ENCODE measurements at places on chromosomes 6 and 20.

DNA sequence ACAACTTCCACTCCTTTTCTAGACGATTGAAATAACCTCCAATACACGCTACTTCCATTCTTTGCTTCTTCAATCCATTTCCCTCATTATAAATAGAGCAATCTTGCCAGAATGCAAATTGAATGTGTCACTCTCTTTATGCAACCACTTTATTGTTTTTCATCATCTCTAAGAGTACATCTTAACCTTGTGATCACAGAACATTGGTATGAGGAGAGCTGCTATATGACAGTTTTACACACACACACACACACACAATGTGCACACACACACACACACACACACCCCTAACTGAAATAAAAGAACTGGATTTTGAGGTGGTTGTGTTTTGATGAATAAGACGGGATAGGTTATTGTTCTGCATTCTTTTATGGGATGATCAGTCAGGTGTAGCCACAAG lies 187.0 kb downstream of the HDGFL1 start:
- DNase-seq, result no peak

- no peak for DNase-seq
Observed at GRCh38 chr6:30684386-30685156, 1.9 kb downstream of the PPP1R18 start.

DNA sequence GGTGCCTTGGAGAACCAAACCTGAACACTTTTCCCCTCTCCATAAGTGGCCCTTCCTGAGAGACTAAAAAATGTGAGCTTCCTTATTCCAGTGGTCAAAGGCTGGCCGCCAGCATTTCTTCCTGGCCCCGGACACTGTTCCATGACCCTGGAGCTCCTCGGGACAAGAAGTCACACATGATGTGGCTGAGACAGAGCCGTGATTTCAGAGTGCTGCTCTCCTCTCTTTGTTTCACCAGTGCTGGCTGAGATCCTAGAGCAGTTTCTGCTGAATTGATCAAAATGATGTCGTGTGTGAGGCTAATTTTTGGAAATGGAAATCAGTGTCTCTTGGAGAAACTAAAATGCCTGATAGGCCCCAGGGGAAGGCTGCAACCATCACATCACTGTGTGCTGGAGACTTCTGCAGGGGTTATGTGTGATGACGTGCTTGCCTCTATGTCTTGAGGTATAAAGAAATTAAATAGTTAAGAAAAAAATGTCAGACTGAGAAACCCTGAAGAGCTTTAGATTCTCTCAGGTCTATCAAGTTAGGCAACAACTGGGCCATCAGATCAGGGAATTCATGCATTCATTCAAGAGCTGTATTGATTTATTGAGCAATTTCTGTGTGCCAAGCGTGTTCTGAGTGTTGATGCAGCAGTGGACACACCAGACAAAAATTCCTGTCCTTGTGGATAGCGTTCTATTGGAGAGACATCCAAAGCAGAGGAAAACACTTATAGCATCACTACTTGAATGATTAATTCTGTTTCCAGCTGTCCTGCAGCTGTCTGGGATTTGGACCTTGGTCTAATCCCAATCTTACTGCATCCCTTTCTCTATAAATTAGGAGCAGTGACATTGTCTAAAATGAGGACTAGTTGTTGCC lies 72.7 kb upstream of the CCN6 start:
- no peak for DNase-seq

GRCh38 chr6:164086076-164086887 lies 671.8 kb downstream of the QKI start:
- no peak for DNase-seq

DNA sequence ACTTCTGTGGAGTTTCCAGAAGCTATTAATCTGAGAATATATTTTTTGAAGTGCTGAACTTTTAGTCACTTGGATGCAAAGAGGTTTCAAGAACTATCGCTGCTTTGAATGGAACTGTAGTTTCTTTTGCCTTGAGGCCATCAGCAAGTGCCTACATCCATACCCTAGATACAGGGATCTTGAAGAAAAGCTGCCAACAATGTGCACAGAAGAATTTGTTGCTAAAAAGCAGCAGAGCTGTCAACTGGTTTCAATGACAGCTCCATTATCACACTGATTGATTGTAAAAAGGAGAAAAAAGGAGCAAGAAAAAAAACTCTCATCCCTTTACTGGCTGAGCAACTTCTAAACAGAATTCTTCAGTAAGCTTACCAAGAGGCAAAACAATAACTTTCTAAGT lies 251.0 kb upstream of the NRSN1 start:
- no peak for DNase-seq

DNA sequence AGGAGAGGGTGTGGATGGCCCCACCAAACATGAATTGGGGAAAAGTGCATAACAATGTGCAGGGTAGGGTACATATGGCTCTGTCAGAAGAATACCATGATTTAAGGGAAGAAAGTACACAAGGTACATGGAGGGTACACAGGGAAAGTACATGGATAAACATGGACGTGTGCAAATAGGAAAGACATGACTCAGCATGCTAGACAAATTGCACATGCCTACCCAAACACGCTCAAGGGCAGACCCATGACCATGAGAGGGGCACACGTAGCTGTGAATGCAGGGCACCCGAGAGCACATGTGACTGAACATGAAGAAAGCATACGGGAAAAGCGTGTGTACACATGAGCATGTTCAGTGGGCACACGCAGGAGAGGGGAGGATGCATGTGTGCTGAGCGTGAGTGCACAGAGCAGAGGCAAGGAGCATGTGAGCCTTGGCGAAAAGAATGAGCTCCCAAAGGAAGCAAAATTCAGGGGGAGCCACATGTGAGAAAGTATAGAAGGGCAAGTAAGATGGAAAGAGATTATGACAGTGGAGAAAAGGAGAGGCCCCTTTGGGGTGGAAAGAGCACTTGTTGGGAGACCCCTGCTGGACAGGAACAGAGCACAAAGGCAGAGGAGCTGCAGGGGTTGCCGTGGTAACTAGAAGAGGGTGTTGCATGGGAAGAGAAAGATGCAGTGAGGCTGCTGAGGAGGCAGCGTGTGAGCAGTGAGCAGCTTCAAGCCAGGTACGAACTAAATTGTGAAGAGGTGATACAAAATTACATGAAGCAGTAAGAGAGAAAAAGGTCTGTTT lies 17.8 kb downstream of the OR2H2 start:
- no peak for DNase-seq

- no peak for DNase-seq
Observed at GRCh38 chr20:11140359-11140758, 466.6 kb upstream of the JAG1 start.

- peak; percentile 69 for DNase-seq
Observed at GRCh38 chr20:56554869-56555268, 21.8 kb downstream of the FAM209B start.

DNA sequence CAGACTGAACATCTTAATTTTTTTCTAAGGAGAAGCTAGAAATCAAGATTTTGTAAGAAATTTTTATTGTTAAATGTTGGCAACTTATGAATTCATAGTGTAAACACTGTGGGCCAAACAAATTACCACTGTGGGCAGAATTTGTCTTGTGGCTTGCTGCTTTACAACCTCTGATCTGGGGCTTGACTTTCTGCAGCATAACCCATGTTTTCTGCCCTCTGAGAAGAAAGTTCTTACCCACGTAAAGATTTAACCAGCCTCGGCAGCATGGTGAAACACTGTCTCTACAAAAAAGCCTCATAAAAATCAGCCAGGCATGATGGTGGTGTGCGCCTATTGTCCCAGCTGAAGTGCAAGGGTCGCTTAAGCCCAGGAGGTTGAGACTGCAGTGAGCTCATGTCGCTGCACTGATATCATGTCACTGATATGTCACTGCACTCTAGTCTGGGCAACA lies 12.9 kb downstream of the ITCH start:
- DNase-seq, result no peak

- DNase-seq, result no peak
Observed at GRCh38 chr6:33895296-33895695, 91.5 kb upstream of the MLN start.

GRCh38 chr6:90770778-90771177 lies 183.9 kb upstream of the MAP3K7 start:
- DNase-seq, result no peak

- DNase-seq, result no peak
Observed at GRCh38 chr20:8002056-8002455, 17.5 kb downstream of the TMX4 start.

DNA sequence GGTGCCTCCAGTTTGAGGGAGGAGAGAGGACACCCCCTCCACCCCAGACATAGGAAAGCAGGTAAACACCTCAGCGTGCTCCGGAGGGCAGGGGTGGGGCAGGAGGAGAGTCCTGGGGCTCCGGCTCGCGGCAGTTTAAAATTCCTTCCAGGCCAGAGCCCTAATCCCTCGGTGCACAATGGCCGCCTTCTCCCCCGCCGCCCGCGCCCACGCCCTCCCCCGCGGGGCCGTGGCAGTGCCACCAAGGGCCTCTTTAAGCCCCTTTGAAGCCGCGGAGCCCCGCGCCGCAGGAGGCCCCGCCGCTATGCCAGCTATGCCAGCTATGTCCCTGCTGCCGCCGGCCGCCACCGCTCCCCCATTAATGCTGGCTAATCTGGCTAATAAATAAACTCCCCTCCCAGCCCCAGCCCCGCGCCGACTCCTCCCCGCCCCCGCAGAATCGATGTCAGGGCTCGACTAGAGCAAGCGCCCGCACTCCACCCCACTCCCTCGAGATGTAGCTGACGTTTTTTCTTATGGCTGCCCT lies 125.1 kb downstream of the MRPL14 start:
- no peak for DNase-seq

- no peak for DNase-seq
Observed at GRCh38 chr20:1108437-1108920, 9.9 kb upstream of the PSMF1 start.

GRCh38 chr6:93494057-93494456 lies 74.7 kb upstream of the EPHA7 start:
- DNase-seq, result no peak

DNA sequence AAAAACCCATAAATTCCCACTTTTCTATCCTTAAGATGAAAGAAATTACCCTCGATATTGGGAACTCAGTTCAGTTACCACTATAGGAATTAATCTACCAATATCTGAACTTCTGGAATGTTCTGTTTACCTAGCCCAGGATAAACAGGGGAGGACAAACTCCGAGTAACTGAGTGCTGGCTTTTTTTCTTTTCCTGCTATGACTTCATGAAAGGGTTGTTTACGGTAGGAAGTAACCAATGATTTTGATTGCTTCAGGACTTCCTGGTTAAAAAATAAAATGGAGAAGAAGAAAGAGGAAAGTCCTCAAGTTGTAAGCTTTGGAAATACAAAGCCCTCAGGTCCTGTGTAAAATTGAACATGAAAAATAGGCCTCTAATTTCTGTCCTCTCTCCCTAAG lies 167.7 kb downstream of the ZNF217 start:
- no peak for DNase-seq

DNA sequence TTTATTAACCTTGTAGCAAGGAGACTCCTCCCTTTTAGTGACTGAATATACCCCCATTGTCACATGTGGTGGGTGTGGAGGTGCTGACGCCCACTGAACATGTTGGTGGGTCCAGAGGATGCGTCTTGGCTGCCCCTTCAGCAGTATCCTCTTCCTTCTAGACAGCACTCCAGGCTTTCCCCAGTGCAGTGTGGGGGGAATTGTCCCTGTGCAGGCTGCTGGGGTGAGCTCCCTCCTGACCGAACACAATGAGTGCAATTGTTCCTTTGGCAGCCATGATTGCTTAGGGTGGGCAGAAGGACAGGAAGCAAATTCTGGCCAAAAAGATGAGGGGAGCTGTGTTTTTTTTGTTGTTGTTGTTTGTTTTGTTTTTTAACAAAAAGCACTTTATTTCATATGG lies 209.3 kb upstream of the PDE10A start:
- DNase-seq, result no peak

GRCh38 chr6:134663800-134664535 lies 285.9 kb downstream of the ALDH8A1 start:
- DNase-seq, result no peak

DNA sequence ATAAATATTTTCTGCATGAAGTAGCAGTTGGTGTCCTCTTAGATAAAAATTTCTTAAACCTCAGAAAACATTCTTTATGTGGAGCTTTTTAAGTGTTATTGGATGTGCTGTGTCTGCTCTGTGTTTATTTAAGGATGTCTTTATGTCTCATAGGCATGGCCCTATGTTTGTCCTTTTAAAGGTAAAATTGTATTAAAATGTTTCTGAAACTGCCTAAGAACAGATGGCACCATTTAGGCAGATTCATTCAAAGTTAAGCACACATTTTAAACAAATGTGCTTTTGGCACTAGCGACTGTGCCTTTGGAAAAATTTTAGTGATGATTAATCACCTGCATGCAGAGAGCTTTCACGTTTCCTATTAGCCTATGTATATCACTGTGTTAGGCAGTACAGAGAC lies 125.2 kb downstream of the KIF6 start:
- no peak for DNase-seq

- no peak for DNase-seq
Observed at GRCh38 chr6:3386374-3386857, 70.4 kb downstream of the SLC22A23 start.

GRCh38 chr20:58492074-58492718 lies 23.0 kb downstream of the APCDD1L start:
- no peak for DNase-seq

DNA sequence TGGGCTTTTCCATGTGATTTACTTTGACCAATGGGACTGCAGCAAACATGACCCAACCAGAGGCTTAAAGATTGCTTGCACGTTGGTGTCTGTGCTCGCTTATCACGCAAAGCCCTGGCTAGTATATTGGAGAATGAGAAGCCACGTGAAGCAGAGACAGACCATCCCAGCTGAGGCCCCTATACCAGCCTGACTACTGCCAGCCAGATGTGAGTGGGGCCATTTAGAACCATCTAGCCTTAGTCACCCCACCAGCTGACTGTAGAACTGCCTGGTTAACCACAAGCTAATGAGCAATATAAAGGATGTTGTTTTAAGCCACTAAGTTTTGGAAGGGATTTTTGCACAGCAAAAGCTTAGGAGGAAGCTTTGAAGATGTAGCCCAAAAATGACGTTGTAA lies 74.5 kb downstream of the MACROD2 start:
- DNase-seq, result no peak

- no peak for DNase-seq
Observed at GRCh38 chr6:36847152-36847551, 7.9 kb upstream of the CPNE5 start.

GRCh38 chr20:6704132-6704861 lies 63.2 kb upstream of the BMP2 start:
- DNase-seq, result no peak

- DNase-seq, result no peak
Observed at GRCh38 chr6:136387316-136387715, 97.7 kb upstream of the BCLAF1 start.

GRCh38 chr6:12992770-12993169 lies 276.2 kb downstream of the PHACTR1 start:
- no peak for DNase-seq

DNA sequence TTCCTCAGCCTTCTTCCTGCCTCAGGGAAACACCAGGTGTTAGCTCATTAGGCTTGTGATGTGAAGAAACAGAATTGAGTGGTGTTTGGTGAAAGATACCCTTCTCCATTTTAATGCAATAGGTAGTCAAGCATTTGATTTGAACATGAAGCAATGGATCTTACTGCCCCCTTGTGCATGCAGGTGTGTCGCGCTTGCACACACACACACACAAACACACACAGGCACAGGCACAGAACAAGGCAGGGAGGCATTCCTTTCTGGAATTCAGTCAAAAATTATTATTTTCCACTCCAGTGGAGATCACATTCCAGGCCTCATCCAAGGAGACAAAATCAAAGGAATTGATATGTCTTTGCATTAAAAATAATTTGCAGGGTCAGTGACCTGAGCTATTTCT lies 667.0 kb upstream of the MARCKS start:
- DNase-seq, result no peak

- DNase-seq, result no peak
Observed at GRCh38 chr6:169978615-169979161, 227.3 kb downstream of the ERMARD start.
